ENCODE measurements at places on chromosomes 6 and 20. TPM values are rescaled to one million over a fixed set of nuclear protein-coding genes. Genes with fewer than 3 reads are reported as not detected.
A peak's percentile ranks its signal among the peaks of the same experiment; 100 is the strongest.

DNA sequence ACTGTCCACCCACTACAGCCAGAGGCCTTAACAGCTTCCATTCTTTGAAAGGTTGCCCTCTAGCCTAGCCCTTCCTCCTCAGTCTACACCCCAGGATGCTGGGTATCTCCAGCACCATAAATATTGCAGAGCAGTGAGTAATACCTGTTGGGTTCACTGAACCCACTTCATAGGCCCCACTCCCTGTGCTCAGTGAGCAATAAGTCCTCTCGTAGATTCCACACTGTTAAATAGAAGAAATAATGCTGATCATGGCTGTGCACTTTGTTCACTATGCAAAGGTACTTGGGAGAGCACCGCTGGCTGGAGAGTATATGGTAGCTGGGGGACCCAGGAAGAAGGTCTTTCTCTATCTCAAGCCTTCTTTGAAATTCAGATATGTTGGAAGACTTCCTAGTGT, 87.3 kb downstream of the RSPH3 start:
- H3K4me1 ChIP-seq, result peaks cover 47% of the 10 kb centered on the region
- H3K36me3 ChIP-seq, result no peaks in the 10 kb centered on the region
- H3K4me3 ChIP-seq, result no peak overlapping the region
- H3K27me3 ChIP-seq, result no peaks in the 10 kb centered on the region
- no peak for DNase-seq
- no peak overlapping the region for H3K27ac ChIP-seq

SLX4IP gene
- 4.2 TPM for total RNA-seq

MAFB gene
- total RNA-seq, result 0.45 TPM

- no peaks in the 10 kb centered on the region for H3K27me3 ChIP-seq
- H3K36me3 ChIP-seq, result no peaks in the 10 kb centered on the region
- no peak overlapping the region for H3K27ac ChIP-seq
- no peaks in the 10 kb centered on the region for H3K4me1 ChIP-seq
- no peak for DNase-seq
Measured at GRCh38 chr6:74834967-74835366, 370.9 kb downstream of the COL12A1 start.

GRCh38 chr20:19104186-19104585, 108.3 kb upstream of the SLC24A3 start:
- no peaks in the 10 kb centered on the region for H3K4me1 ChIP-seq
- H3K27me3 ChIP-seq, result no peaks in the 10 kb centered on the region
- H3K27ac ChIP-seq, result no peak overlapping the region
- DNase-seq, result no peak

DNA sequence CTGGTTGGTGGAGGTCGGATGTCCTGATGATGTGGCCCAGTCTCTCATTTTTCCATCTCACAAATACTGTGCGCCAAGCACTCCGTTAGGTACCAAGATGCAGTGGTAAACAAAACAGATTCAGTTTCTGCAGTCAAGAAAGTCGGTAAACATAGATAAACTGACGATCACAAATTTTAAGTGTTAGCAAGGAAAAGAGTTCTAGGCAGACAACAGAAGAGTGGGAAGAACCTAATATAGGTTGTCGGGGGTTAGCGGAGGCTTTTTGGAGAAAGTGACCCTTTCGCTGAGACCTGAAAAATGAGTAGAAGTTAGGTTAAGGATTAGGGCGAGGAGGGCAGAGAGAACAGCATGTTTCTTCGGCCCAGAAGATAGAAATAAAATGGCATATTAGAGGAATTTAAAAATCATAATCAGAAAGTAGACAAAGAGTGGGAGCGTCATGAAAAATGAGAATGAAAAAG, 514 bp downstream of the ORC3 start:
- H3K4me1 ChIP-seq, result peaks cover 21% of the 10 kb centered on the region
- DNase-seq, result no peak
- peak overlapping the region; percentile 85 for H3K4me3 ChIP-seq
- no peaks in the 10 kb centered on the region for H3K27me3 ChIP-seq

- no peak overlapping the region for H3K27ac ChIP-seq
- no peak overlapping the region for H3K4me3 ChIP-seq
- DNase-seq, result no peak
- H3K27me3 ChIP-seq, result no peaks in the 10 kb centered on the region
Measured at GRCh38 chr6:149459761-149460160, 25.1 kb downstream of the ZC3H12D start.

- no peak overlapping the region for H3K27ac ChIP-seq
- H3K27me3 ChIP-seq, result no peaks in the 10 kb centered on the region
- H3K36me3 ChIP-seq, result peaks cover 5% of the 10 kb centered on the region
- DNase-seq, result no peak
- H3K4me1 ChIP-seq, result peaks cover 8% of the 10 kb centered on the region
Measured at GRCh38 chr20:57387463-57387862, 3.7 kb upstream of the RBM38 start.

DNA sequence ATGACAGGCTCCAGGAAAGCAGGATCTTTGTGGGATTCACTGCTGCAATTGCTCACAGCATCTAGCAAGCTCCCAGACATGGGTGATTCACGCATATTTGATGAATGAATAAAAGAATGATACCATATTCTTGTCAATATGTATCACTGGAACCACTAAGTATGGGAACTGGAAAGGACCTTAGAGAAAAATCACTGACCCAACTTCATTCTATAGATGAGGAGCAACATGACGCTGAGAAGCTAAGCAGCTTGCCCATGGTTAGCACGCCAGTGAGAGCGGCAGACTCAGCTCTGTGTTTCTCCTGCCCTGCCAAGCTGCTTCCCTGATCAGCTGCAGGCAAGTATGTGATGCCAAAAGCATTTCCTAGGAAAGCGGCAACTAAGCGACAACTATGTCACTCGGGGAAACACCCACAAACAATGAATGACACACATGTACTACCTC, 66.8 kb downstream of the PPP1R3G start:
- no peaks in the 10 kb centered on the region for H3K27me3 ChIP-seq
- H3K36me3 ChIP-seq, result no peaks in the 10 kb centered on the region
- H3K4me1 ChIP-seq, result no peaks in the 10 kb centered on the region
- DNase-seq, result no peak

DNA sequence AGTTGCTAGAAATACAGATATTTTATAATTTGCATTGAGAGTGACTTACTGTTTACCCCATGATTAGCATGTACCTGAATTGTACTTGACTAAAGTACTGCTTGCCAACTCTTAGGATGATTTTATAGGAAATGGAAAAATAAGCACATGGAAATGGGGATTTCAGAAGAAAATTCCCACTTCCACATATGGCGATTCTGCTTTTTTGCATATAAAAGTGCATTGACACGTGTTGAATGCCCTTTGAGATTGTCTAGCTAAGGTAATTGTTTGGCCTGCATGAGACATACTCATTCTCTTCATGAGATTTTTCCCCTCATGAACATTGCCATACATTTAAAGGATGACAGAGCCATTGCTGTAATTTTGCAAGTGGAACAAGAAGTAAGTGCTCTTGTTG, 10.1 kb downstream of the TAB2 start:
- no peaks in the 10 kb centered on the region for H3K27me3 ChIP-seq
- no peak overlapping the region for H3K4me3 ChIP-seq
- H3K36me3 ChIP-seq, result no peaks in the 10 kb centered on the region
- DNase-seq, result no peak
- H3K4me1 ChIP-seq, result peaks cover 10% of the 10 kb centered on the region

- no peaks in the 10 kb centered on the region for H3K27me3 ChIP-seq
- peak overlapping the region; percentile 38 for H3K4me3 ChIP-seq
- H3K4me1 ChIP-seq, result peaks cover 17% of the 10 kb centered on the region
- no peak overlapping the region for H3K27ac ChIP-seq
- no peak for DNase-seq
- no peaks in the 10 kb centered on the region for H3K36me3 ChIP-seq
Measured at GRCh38 chr6:39313526-39314272, 520 bp downstream of the KCNK17 start.

CENPQ gene
- total RNA-seq, result 3.8 TPM

DNA sequence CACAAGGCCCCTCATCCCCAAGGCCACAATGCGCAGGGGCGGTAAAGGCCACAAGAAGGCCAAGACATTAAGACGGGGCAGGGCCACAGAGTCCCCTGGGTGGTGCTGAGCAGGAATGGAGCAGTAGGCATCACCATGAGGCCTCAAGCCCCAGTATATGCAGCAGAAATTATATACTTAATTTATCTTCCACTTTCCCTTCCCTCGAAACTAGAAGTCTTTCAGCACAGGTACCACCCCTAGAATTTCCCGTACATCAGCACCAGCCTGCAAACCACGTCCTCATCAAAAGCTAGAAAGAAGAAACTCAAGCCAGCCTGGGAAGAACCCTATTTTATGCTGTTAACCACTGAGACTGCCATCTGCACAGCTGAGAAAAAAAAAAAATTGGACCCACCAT, 89.4 kb downstream of the PLG start:
- no peak overlapping the region for H3K4me3 ChIP-seq
- no peaks in the 10 kb centered on the region for H3K36me3 ChIP-seq

DNA sequence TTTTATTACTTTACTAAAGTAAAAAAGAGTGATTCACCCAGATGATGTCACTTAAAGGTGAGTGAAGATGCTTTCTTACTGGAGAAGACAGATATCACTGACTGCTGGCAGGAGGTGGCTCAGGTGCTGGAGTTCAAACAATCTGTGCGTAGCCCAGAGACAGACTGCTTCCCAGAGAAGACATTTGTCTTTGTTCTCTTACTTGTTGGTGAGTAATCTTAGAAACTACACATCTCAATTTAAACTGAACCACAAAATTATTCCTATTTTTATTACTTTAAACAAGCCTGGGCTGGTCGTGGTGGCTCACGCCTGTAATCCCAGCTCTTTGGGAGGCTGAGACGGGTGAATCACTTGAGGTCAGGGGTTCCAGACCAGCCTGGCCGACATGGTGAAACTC, 92.2 kb downstream of the CEP162 start:
- no peaks in the 10 kb centered on the region for H3K4me1 ChIP-seq
- no peak overlapping the region for H3K4me3 ChIP-seq
- no peak overlapping the region for H3K27ac ChIP-seq
- DNase-seq, result no peak

DNA sequence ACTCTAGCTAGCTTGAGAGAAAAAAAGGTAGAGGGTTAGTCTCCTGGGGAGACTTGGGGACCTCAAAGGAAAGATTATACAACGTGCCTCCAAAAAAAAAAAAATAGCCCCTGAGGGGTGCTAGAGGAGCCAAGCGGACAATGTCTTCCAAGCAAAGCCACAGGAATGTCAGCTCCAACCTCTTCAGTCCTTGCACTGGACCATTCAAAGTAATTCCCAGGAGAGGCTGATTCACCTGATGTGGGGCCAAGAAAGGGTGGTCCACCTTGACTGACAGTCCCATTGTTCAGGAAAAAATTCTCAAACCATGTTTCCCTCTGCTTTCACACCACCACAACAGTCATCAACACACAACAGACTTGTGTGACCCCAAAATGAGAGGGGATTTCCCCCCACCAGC, 30.7 kb downstream of the ASIP start:
- H3K36me3 ChIP-seq, result peaks cover 3% of the 10 kb centered on the region
- H3K4me3 ChIP-seq, result no peak overlapping the region
- no peaks in the 10 kb centered on the region for H3K27me3 ChIP-seq
- H3K4me1 ChIP-seq, result no peaks in the 10 kb centered on the region
- DNase-seq, result no peak

GPLD1 gene
- 0.92 TPM for total RNA-seq

- peaks cover 23% of the 10 kb centered on the region for H3K27me3 ChIP-seq
- no peaks in the 10 kb centered on the region for H3K4me1 ChIP-seq
- DNase-seq, result no peak
- no peak overlapping the region for H3K4me3 ChIP-seq
- no peaks in the 10 kb centered on the region for H3K36me3 ChIP-seq
Measured at GRCh38 chr20:10649797-10650160, 24.0 kb downstream of the JAG1 start.

ENTPD6 gene
- 90.9 TPM for total RNA-seq

GRCh38 chr6:116004841-116005815, 55.6 kb downstream of the FRK start:
- no peak for DNase-seq
- H3K27ac ChIP-seq, result no peak overlapping the region
- no peaks in the 10 kb centered on the region for H3K36me3 ChIP-seq
- peaks cover 8% of the 10 kb centered on the region for H3K27me3 ChIP-seq

- H3K4me1 ChIP-seq, result peaks cover 3% of the 10 kb centered on the region
- peak overlapping the region; percentile 97 for H3K4me3 ChIP-seq
- H3K27me3 ChIP-seq, result peaks cover 29% of the 10 kb centered on the region
- H3K27ac ChIP-seq, result no peak overlapping the region
- DNase-seq, result peak; percentile 11
Measured at GRCh38 chr6:21587961-21588480, 5.5 kb upstream of the SOX4 start.

GRCh38 chr6:142702501-142703460, 242.2 kb downstream of the HIVEP2 start:
- no peaks in the 10 kb centered on the region for H3K36me3 ChIP-seq
- no peak overlapping the region for H3K27ac ChIP-seq
- DNase-seq, result no peak
- peaks cover 3% of the 10 kb centered on the region for H3K4me1 ChIP-seq
- no peak overlapping the region for H3K4me3 ChIP-seq

DNA sequence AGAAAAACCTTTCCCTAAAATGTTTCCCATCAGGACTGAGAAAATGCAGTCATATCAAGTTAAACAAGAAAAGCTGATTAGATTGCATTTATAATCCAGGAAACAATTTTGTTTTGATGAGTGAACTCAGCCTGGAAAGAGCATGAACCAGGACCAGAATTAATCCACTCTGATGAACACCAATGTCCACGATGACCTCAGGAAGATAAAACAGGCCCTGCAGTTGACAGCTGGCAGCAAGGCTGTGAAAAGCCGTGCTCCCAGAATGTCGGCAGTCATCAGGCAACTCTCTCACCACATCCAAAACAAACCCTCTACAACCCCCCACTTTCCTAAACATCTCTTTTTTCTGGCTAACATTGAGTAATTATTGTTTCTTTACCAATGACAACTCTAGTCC, 74.0 kb upstream of the PROKR2 start:
- no peaks in the 10 kb centered on the region for H3K36me3 ChIP-seq
- no peaks in the 10 kb centered on the region for H3K4me1 ChIP-seq
- H3K4me3 ChIP-seq, result no peak overlapping the region
- H3K27ac ChIP-seq, result no peak overlapping the region
- DNase-seq, result no peak

Measured in T-cell (primary cell).